Heart left ventricle (tissue), 16 donors: ENCODE measurements at places on chromosomes 6 and 20.
A peak's percentile ranks its signal among the peaks of the same experiment; 100 is the strongest.

- DNase-seq, result no peak
Observed at GRCh38 chr20:406200-407132, 1.6 kb upstream of the RBCK1 start.

GRCh38 chr20:60761056-60761455 is 491.0 kb upstream of the CDH4 start:
- no peak for DNase-seq

DNA sequence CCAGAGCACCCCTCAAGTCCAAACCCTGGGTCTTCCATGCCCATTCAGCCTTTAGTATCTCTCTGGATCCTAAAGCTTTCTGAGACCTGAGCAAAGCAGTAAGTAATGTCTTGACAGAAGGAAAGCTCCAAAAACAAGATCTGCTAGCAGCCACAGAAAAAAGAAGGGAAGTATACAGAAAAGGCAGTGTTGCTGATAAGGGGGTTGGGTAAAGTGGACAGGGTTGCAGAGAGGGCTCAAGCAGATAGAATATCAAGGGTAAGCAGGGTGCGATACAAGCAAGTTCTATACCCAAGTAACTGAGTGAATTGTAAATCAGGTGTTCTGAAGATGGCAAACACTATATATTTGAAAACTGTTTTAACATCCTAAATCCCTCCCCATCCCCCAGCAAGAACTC is 113.4 kb upstream of the CARMIL1 start:
- DNase-seq, result no peak

- DNase-seq, result no peak
Observed at GRCh38 chr20:1396702-1397101, 3.8 kb upstream of the FKBP1A start.

GRCh38 chr6:131041814-131042213 is 21.2 kb downstream of the EPB41L2 start:
- DNase-seq, result no peak

DNA sequence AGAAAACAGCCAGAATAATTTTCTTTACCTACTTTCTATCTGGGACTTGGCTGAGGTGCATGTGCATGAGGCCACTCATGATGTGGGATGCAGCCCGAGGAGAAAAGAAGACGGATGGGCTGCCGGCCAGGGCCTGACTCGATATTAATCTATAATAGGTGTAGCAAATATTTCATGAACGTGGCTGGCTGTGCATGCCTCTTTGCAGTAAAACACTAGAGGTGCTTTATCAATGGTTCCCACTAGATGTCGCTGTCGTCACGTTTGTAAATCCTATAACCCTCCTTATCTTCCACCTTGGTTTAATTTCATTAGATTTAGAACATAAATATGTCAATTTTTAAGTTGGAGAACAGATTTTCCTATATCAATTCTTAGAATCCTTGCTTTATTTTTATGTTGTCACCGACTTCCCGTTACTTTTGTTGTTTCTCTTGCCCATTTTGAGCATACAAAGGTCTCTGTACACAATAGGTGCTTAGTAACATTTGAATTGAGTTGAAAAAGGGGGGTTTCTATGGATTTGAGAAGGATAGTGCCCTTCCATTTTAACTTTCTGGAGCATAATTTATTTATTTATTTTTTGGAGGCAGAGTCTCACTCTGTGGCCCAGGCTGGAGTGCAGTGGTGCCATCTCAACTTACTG is 19.6 kb upstream of the FERMT1 start:
- DNase-seq, result peak; percentile 28

DNA sequence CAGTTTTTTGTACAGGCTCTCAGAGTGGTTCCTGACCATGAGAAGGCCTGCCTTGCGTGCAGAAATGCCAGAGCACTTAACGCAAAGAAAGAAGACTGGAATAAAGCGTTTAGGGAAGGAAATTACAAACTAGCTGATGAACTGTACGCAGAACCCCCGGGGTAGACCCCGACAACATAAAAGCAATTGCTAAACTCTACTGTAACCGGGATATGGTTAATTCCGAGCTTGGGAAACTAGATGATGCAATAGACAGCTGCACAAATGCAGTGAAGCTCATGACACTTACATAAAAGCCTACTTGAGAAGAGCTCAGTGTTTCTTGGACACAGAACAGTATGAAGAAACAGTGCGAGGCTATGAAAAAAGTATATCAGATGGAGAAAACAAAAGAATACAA is 35.7 kb downstream of the CITED2 start:
- no peak for DNase-seq

GRCh38 chr20:891058-891705 is 25.0 kb downstream of the ANGPT4 start:
- peak; percentile 74 for DNase-seq

DNA sequence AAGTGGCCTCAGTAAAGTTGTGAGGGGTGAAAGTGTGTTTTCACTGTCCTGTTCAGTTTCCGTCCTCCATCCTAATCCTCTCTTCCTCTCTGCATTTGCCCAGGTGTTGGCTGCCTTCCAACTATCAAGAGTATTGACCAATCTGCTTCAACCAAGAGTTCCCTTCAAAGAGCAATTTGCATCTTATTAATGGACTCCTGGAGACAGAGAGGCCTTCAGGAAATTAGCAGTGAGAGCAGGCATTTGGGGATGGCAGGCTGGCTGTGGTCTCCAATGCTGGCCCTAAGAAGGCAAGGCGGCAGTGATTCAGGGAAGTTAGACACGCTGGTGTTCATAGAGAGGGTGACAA is 77.2 kb downstream of the GPR6 start:
- no peak for DNase-seq

- DNase-seq, result peak; percentile 57
Observed at GRCh38 chr6:33316603-33317418, 733 bp downstream of the ZBTB22 start.

DNA sequence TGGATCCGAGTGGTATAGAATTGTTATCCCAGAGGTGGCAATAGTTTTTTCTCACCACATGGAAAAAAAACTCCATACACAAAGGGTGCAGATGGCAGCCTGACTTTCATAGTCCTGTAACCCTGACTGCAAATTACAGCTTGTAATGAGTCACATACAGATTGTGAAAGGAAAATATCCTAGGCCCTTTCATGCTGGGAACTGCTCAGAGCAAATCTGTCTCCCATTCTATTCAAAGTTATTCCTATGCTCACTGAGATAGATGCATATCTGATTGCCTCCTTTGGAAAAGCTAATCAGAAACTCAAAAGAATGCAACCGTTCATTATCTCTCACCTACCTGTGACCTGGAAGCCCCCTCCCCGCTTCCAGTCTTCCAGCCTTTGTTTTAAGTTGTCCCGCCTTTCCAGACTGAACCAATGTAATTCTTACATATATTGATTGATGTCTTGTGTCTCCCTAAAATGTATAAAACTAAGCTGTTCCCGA is 108.7 kb upstream of the MAP3K4 start:
- DNase-seq, result no peak

- DNase-seq, result no peak
Observed at GRCh38 chr6:73956305-73956704, 260.3 kb downstream of the CD109 start.

DNA sequence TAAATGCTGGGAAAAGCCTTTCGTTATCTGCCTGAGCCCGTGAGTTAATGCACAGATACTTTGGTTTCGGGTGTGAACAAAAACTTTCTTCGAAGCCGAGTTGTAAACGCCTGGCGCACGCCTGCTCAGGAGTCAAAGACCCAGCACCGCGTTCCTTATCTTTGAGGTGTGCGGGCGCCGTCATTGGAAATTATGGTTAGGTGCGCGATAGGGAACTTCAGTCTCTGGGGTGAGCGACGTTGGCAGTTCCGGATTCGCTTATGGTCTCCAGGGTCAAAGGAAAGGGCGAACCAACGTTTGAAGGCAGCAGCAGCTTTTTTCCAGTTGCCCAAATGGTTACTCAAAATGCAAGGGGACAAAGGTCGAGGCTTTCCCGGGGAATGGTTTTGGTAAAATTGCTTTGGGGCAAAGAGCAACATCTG is 853 bp downstream of the SLC22A3 start:
- DNase-seq, result no peak

- DNase-seq, result no peak
Observed at GRCh38 chr6:129481706-129482105, 228.3 kb downstream of the ARHGAP18 start.

GRCh38 chr20:63117661-63118302 is 98.1 kb downstream of the YTHDF1 start:
- peak; percentile 1 for DNase-seq

DNA sequence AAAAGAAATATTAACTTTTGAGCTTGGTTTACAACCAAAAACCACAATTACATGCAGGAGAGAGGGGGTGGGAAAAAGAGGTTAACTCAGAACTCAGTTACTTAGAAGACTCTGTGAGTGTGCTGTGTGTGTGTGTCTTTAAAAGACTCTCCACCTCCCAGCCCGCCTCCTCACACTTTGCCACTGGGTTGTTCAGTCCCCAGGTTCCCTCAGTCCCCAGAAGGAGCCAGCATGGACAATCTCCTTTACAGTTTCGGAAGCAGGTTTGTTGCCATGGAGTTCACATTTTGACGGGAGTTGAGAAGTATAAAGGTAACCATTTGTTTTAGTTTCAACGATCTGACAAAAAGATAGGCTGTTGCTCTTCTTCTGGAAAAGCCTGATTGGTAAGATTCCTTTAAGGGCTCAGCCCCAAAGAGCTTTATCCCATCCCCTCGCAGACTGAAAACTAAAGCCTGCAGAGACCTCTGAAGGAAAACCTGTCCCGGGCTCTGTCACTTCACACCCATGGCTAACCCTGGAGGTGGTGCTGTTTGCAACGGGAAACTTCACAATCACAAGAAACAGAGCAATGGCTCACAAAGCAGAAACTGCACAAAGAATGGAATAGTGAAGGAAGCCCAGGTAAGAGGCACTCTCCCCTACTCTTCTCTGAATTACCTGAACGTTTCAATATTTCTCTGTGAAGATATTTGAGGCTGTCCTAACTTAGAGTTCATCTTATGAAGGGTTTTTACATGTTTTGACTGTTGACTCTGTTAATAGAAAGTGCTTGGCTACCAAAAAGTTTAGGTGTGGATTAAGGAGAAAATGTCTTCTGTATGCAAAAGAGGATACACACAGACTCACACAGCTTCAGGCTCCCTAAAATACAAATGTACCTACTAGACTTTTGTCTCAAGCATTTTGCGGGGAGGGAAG is at the start of gene SPTLC3:
Gene SPTLC3 (plus strand): TSS at position 212 of the 921 bp plus-strand sequence. CDS start 296 bp downstream, at position 508.
- peak; percentile 42 for DNase-seq

GRCh38 chr20:51300104-51300503 is 242.4 kb downstream of the NFATC2 start:
- DNase-seq, result no peak

DNA sequence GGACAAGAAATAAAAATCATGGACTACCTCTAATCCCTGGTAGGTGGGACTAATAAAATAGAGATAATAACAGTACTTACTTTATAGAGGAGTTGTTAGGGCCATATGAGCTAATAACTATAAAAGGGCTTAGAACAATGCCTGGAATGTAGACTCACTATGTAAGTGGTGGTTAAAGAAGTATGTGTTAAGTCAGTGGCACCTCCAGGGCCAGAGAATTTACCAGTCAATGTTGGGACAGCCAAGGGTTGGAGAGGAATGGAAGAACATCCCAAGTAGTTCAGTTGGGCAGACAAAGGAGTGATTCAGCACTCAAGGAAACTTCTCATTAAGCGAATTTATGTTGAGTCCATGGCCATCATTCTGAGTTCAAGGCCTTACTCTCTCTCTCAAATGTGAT is 116.8 kb downstream of the OTOR start:
- no peak for DNase-seq

DNA sequence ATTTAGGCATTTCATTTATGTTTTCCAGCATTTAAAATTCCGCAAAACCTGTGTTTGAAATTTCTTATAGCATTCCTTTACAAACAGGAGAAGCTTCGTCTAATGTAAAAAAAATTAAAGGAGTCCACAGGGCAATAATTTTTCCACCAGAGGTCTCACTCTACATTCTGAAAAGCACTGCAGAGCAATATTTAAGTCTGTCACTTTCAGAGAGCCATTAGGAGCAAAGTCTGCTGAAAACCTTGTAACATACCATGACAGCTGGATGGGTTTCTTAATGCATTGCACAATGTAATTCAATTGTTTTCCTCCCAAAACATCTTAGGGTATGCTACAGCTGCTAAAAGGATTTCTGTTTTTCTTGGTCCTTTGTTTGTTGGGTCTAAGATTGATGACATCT is 18.0 kb downstream of the BAG2 start:
- no peak for DNase-seq

DNA sequence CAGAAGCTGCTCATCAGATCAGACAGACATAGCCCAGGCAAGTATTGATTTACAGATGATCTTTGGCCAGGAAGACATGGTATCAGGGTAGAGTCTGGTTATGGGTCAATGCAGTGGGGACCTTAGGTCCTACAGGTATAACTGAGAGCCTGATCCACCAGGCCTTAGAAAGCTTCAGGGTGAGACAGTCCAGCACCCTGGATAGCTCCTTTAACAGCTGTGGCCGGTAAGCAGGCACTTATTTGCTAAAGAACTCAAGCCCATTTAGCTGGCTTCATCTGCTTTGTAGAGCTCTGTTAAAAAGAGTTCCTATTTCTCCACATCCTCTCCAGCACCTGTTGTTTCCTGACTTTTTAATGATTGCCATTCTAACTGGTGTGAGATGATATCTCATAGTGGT is 39.6 kb downstream of the ESR1 start:
- no peak for DNase-seq

DNA sequence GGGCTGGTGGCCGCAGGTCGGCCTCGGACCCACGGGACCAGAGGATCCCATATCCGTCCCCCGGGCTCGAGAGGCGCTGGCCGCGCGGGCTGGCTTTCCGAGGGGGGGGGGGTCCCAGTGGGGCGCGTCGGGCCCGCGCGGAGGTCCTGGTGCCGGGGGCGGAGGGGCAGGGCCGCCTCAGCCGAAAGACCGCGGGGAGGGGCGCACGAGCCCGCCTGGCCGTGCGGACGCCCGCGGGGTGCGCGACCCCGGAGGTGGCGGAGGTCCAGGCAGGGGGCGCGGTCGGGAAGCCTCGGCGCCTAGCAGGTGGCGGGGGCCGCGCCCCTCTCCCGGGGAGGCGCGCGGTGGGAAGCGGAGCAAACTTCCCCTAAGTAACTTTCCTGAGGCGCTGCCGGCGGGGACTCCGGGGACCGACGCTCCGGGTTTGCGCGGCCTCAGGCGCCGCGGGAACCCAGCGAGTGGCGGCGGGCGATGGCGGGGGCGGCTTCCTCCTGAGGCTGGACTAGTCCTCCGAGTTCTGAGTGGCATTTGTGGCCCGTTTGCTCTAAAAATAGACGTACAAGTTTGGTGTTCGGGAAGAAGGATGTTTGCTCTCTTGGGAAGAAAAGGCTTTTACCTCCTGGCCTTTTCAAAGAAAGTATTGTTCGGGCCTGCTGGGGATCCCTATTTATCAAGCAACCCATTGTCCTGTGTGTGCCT is 26.5 kb upstream of the BTBD3 start:
- DNase-seq, result peak; percentile 72

- DNase-seq, result no peak
Observed at GRCh38 chr20:20231528-20232298, 136.2 kb upstream of the INSM1 start.

GRCh38 chr6:158467923-158468322 is 92.0 kb upstream of the TMEM181 start:
- no peak for DNase-seq

DNA sequence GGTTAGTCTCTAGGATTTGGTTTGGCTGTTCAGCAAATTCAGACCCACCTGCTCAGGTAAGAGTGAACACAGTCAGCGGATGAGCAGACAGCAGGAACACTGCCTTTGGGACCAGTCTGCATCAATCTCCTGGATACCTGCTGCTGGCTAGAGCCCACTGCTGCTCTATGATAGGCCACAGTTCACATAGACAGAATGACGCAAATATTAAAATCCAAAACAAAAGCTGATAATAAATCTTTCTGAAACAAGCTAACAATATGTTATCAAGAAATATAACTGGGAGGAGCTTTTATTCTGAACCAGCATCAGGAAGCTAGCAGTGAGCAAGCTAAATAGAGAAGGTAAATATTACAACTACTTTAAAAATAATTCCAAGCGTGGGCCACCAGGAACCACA is at the start of gene TAAR1:
Gene TAAR1 (minus strand): TSS at position 101 of the 400 bp plus-strand sequence. CDS start 13,179 bp downstream, outside the sequence.
- no peak for DNase-seq

GRCh38 chr6:168078943-168079405 is at the start of gene FRMD1:
Gene FRMD1, minus strand, starts transcription at chr6:168079212. Its CDS starts 118 bp downstream, at chr6:168079094.
- DNase-seq, result no peak
